ENCODE measurements at places on chromosomes 13 and 19.

GRCh38 chr13:57627663-57628062 lies 3.9 kb upstream of the PCDH17 start:
- peaks cover 29% of the 10 kb centered on the region for H3K4me1 ChIP-seq

DNA sequence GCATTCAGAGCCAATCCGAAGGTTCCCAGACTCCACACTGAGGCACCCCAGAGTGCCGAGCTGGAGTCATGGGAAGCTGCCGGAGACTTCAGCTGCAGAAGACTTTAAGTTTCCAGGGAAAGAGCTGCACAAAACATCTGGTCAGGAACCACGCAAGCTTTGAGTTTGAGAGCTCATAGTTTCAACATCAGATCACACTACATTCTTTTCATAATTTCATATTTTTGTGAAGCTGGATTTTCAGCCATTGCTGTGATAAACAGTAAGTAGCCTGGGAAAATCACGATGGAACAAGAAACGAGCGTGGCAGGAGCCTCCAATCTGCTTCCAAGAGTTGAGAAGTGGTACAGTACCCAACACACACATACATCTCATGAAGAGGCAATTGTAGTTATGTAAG lies 25.5 kb upstream of the ATP12A start:
- H3K4me1 ChIP-seq, result peaks cover 26% of the 10 kb centered on the region
- H3K27me3 ChIP-seq, result no peaks in the 10 kb centered on the region

DNA sequence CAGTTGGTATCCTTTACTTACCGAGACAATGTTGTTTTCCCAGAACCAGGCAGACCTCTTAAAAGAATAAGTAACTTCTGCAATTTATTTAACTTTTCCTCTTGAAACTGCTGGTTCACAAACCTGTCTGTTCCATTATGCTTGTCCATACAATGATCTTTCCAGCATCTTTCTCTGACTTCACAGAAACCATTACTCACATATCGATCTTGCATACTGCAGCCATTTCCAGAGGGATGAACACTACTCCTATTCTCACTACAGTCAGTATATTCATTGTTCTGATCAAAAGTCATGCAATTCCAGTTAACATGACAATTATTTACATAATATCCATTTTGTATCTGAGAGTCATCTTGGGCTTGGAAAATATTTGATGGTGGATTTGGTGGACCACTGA lies 2.8 kb downstream of the N4BP2L2 start:
- peaks cover 41% of the 10 kb centered on the region for H3K4me1 ChIP-seq
- no peaks in the 10 kb centered on the region for H3K27me3 ChIP-seq
- no peak overlapping the region for H3K27ac ChIP-seq
- peaks cover 35% of the 10 kb centered on the region for H3K36me3 ChIP-seq

GRCh38 chr13:113916330-113916815 lies 52.5 kb upstream of the GAS6 start:
- H3K27me3 ChIP-seq, result peaks cover 43% of the 10 kb centered on the region
- no peak for DNase-seq
- no peaks in the 10 kb centered on the region for H3K4me1 ChIP-seq
- H3K4me3 ChIP-seq, result no peak overlapping the region

- DNase-seq, result no peak
- peak overlapping the region; percentile 97 for H3K27ac ChIP-seq
- H3K4me1 ChIP-seq, result peaks cover 23% of the 10 kb centered on the region
- no peaks in the 10 kb centered on the region for H3K36me3 ChIP-seq
- peak overlapping the region; percentile 72 for H3K4me3 ChIP-seq
Observed at GRCh38 chr19:40421993-40422747, 3.6 kb downstream of the SERTAD1 start.

Data from mesothelial cell of epicardium (in vitro differentiated cells).